ENCODE measurements at places on chromosomes 12 and 14.

DNA sequence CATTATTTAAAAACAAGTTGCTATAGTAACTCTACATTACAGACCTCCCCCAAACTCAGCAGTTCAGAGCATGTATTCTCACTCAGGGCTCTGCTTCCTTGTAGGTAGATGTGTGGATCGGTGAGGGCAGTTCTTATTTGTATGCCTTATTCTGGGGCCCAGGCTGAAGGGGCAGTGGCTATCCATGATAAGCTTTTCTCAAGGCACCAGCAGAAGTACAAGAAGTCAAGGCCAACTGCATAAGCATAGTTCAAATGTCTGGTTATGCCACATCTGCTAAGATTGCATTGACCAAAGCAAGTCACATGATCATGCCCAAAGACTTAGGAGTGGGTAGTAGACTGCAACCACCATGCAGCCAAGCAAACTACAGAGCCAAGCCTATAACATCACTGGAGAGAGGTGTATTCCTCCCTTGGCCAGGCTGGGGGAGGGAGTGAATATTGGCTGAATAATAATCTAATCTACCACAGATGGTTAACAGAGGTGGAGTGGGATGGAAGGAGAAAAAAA is 4.6 kb downstream of the PSEN1 start:
- no peak for DNase-seq

GRCh38 chr14:88195676-88196075 is 127.4 kb downstream of the KCNK10 start:
- no peak for DNase-seq

- DNase-seq: no peak
Observed at GRCh38 chr12:59005193-59005955, 85.1 kb upstream of the LRIG3 start.

- DNase-seq: no peak
Observed at GRCh38 chr14:89162586-89162985, 254.4 kb downstream of the FOXN3 start.

DNA sequence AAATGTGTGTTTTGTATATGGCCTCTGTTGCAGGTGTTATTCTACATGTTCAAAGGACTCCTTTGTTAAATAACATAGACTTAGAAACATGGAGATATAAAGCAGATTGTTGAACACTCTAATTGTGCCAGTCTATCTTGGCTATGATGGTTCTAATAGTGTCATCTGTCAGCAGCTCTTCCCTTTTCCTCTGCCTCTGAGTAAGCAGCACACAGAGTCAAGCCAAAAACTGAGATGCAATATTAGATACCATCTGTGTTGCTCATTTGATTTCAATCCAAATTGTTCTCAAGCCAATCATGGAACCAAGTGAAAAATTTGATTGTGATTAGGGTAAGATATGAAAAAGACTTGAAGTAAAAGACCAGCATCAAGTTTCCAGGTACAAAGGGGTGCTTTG is 871.1 kb upstream of the MGAT4C start:
- DNase-seq: no peak

DNA sequence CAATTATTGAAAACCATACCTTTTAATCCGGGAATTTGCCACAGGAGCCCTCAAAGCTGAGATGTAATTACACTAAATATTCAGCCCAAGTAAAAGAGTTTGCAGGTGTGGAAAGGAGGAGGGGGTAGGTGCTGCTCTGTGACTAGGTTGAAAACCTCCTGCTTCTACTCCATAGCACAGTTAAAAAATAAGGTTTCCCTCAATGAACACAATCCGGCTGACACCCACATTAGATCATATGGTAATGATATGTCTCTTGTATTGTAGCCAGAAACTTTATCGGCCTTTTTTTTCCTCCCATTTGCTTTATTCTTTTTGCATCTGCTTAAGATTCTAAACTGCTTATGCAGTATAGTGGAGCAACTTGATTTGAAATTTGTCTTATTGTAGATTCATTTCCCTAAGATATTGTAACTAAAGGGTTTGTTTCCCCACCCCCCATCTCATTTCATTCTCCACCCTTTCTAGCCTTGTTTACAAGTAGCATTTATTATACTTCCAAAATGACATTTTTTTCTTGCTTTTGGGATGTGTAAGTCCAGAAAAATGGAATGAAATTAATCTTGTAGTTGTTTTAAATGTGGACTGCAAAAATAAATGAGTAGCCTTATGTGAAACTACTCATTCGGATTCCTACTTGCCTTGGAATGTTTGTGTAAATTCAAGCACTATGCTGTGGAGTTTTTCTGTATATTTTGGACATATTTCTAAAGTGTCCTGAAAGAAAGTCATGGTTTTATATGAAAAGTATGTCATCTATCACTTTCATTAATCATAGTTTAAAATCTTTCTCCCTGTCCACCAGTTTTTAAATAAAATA is at the start of gene DCN:
Gene DCN (minus strand): TSS at position 182 of the 820 bp plus-strand sequence. CDS start 4,265 bp downstream, outside the sequence.
- DNase-seq: no peak

DNA sequence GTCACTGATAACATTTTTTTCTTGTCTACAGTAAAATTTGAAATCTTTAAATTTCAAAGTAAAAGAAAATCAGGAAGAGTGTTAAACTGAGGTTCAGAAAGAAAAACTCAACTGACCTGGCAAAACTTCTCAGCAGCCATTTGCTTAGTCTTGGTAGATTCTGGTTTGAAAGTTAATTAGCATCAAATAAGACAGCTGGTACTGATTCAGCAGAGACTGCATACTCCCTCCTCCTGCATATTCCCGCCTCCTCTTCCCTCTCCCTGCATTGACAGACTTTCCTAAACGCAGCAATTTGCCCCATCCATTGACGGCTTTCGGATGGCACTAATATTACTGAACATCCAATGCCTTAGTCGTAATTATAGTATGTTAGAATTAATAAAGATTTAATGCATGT is 520.8 kb downstream of the FLRT2 start:
- DNase-seq: no peak

GRCh38 chr12:113006641-113007040 is 28.3 kb downstream of the OAS2 start:
- DNase-seq: no peak

DNA sequence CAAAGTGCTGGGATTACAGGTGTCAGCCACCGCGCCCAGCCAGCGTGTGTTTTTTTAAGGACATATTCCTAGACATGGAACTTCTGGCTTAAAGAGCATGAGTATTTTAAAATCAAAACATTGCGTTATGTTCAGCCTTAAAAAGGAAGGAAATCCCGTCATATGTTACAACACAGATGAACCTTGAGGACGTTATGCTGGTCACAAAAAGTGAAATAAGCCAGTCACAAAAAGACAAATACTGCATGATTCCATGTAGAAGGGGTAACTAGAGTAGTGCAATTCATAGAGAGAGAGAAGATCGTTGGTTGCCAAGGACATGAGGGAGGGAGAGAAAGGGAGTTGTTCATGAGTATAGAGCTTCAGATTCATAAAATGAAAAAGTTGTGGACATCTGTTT is 53.9 kb downstream of the ACACB start:
- no peak for DNase-seq

DNA sequence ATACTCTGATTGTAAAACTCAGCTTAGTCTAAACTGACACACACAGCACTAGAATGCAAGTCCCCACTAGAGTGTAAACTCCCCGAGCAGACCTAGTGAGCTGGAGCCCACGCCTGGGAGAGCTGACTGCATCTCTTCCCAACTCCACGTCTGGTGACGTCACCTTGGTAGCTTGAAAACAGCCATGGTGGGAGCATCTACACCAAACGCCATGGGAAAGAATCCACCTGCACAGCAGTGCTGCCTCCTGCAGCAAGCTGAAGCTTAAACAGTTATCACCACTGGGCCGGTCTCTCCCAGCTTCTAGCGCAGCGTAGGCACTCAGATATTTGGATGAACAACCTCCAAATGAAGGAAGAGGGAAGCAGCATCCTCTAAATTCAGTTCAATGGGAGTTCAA is 4.3 kb upstream of the PAPLN start:
- no peak for DNase-seq

DNA sequence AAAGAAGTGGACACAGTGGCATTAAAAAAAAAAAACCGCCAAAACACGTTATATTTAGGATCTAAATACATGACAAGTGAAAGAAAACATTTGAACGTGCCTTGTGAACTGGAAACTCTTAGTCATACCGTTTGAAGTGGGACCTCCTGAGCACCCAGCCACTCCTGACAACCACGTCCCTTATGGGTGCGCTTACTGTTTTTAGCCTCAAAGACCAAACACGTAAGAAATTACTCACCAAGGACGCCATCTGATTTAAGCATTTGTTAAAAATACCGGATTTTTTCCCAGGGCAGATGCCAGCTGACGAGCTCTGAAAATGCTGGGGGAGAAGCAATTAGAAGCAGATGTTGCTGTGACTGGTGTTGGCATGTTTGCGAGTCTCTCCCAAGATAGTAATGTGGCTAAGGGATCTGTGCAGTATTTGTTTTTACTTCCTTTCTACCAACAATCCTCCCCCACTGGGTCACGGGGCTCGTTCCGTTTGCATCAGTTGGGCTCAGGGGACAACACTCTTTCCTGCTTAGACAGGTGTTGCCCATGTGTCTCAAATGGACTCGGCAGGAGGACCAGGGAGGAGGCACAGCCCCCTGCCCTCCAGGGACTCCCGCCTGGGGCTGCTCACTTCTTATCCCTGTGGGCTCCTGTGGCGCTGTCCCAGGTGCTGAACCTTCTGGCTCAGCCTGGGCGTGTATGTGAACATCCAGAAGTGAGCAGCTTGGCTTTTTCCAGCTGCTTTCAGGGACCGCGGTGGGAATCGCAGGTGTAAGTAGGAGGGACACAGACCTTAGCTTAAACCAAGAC is 101.0 kb downstream of the BEGAIN start:
- peak; percentile 86 for DNase-seq

- DNase-seq: peak; percentile 20
Observed at GRCh38 chr14:64391113-64391725, 3.1 kb downstream of the MTHFD1 start.
